ENCODE measurements at places on chromosomes 11 and 22.

- no peak for DNase-seq
Observed at GRCh38 chr11:27976262-27976661, 131.7 kb downstream of the KIF18A start.

DNA sequence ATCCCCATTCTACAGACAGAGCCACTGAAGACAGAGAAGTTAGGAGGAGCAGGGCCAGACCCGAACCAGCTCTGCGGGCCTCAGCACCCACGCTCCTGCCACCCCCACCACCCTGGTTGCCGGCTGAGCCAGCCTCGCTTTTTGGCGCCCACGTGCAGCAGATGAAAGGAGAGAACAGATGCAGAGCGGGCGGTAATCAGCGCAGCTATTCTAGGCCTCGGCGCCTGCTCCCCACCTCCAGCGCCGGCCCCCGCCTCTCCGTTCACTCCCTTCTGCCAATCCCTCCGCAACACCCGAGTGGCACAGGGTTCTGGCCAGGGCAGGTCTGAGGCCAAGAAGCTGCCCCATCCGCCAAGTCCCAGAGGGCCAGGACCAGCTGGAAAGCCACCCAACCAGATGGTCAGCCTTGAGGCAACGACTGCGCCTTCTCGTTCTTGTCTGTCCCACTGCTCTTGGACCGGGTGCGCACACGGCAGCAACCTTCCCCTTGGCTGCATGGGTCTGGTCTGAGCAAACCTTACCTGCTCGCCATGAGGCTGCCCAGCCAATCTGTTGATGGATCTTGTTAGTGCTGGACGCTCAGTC is 16.8 kb downstream of the DNAL4 start:
- DNase-seq: no peak

- no peak for DNase-seq
Observed at GRCh38 chr11:33941637-33942160, 49.8 kb upstream of the LMO2 start.

DNA sequence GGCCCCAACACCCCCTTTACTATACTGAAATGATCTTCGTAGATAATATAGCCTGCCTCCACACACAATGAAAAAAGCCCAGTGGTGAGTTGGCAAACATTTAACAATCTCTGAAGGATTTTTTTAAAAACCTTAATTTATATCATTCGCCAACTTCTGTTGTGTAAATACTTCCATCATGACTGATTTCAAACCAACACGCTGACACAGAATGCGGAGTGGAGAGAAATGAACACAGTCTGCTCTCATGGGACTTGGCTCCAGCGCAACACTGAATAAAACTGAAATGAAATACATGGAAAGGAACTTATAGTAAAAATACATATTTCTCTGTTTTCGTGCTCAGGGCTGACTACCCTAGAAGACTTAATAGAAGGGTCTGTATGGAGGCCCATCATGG is 61.3 kb upstream of the WNT11 start:
- DNase-seq: no peak

DNA sequence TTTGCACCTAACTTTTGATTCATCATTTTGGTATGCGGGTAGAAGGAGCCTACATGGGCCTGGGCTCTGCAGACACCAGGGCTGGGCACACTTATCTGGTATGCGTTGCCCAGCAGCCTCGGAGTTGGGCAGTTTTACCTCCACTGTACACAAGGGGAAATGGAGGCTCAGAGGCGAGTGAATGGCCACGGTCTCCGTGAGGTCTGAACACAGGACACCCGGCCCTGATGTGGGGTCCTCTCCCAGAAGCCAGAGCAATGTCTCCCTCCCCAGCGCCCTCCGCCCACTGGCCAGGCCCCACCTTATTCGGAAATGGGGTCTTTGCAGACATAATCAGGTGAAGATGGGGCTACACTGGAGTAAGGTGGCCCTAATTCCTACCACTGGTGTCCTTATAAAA is 43.7 kb downstream of the OSBPL5 start:
- no peak for DNase-seq

GRCh38 chr22:29183971-29184848 is 21.5 kb upstream of the EMID1 start:
- no peak for DNase-seq

GRCh38 chr11:86728562-86728961 is 56.1 kb upstream of the ME3 start:
- no peak for DNase-seq

GRCh38 chr11:34238966-34239365 is 118.8 kb downstream of the ABTB2 start:
- DNase-seq: no peak

GRCh38 chr11:125446279-125446678 is 49.8 kb downstream of the FEZ1 start:
- no peak for DNase-seq

DNA sequence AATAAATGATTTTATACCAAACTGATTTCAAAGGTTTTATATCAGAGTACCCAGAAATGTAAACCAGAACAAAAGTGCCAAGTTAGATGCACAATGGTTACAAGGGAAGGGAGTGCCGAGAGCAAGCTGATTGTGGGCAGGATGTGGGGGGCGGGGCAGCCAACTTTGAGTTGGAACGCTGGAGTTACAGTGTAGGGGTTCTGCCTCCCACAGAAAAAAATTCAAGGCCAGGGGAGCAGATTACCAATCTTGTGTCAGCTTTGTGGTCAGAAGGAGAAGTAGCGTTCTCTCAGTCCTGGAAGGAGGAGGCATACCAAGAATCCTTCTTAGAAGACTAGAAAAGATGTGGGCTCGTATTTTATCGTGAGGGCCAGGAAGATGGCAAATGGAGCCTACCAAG is 15.9 kb upstream of the POU2AF2 start:
- no peak for DNase-seq

- peak; percentile 19 for DNase-seq
Observed at GRCh38 chr11:47186076-47186699, at the start of gene PACSIN3. TSS of gene PACSIN3 (minus strand) at chr11:47186434. CDS start at chr11:47182727, 3,707 bp downstream.

GRCh38 chr22:25142102-25142501 is 57.6 kb upstream of the CRYBB3 start:
- DNase-seq: no peak

DNA sequence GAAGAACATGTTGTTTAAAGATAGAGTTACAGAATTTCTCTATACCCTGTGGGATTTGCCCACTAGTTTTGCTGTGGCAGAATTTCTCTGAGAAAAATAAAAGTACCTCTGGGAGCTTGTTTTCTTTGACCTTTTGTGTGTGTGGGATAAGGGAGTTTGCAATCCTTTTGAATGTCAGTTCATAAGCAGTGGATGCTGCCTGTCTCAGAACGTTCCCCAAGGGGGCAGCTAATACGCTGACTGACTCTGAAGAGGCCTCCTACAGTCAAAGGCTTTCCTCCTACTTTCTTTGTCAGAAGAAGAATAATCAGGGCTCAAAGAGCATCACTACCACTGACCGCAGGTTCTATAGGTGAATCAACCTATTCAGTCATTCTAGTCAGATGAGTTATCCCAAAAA is 140.6 kb downstream of the AASDHPPT start:
- DNase-seq: no peak

DNA sequence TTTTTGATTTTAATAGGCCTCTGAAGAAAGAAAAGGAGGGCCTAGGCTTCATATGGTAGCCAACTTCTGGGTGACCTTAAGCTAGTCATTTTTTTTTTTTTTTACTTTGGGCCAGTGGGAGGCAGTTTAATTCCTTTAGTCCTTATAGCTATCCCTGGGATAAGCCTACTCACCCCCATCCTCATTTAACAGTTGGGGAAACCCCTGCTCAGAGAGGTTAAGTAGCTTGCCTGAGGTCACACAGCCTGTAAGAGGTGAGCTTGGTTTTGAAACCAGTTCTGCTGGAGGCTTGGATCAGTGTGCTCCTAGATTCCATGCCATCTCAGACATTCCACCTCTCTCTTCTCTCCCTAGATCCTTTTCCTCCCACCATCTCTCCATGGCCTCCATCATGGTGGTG is 86.4 kb downstream of the MYO18B start:
- DNase-seq: no peak

Data from T-helper 17 cell (primary cell).